CD8-positive, alpha-beta memory T cell (primary cell): ENCODE measurements at places on chromosomes 3 and 15.

- DNase-seq: no peak
- H3K4me1 ChIP-seq: no peaks in the 10 kb centered on the region
- H3K4me3 ChIP-seq: no peak overlapping the region
Observed at GRCh38 chr3:149375501-149376196, 1.8 kb downstream of the TM4SF1 start.

DNA sequence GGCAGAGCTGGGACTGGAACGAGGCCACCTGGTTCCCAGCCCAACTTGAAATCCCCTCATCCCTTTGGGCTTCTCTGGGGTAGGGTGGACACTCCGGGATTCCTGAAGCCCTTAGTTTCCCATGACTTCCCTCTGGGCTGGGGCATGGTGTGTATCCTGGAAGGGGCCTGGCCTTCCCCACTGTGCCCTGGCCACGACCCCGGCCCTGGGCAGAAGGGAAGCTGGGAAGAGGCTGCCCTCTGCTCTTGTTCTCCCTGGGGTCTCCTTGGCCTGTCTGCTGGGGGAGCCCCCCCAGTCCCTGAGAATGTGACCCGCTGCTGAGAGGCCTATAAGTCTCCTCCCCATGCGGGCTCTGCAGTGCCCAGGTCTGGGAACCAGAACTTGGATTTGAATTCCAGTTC lies 104.9 kb downstream of the LINGO1 start:
- no peak overlapping the region for H3K4me3 ChIP-seq
- H3K27me3 ChIP-seq: no peaks in the 10 kb centered on the region
- DNase-seq: no peak
- H3K4me1 ChIP-seq: no peaks in the 10 kb centered on the region
- no peaks in the 10 kb centered on the region for H3K36me3 ChIP-seq

DNA sequence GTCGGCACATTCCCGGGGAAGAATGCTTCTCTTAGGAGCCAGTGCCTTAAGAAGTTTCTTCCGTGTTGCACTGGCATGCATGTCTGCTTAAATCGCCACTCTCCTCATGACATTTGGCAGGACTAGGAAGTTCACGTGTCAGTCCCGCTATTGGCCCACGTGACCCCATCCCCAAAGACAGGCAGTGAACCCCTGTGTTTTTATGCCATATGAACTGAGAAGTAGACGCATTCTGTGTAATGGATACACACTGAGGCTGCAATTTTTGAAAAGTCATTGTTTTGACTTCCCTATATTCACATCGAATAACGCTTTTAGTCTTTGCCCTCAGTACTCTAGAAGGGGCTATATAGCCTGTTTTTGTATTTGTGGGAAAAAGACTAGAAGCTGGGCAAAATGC lies 125.6 kb upstream of the TBL1XR1 start:
- no peak overlapping the region for H3K4me3 ChIP-seq
- no peaks in the 10 kb centered on the region for H3K27me3 ChIP-seq
- H3K36me3 ChIP-seq: no peaks in the 10 kb centered on the region
- DNase-seq: no peak
- no peak overlapping the region for H3K27ac ChIP-seq

- DNase-seq: no peak
- no peaks in the 10 kb centered on the region for H3K4me1 ChIP-seq
- no peak overlapping the region for H3K4me3 ChIP-seq
- H3K36me3 ChIP-seq: no peaks in the 10 kb centered on the region
- H3K27me3 ChIP-seq: no peaks in the 10 kb centered on the region
- no peak overlapping the region for H3K27ac ChIP-seq
Observed at GRCh38 chr3:195182470-195182795, 88.5 kb downstream of the XXYLT1 start.

DNA sequence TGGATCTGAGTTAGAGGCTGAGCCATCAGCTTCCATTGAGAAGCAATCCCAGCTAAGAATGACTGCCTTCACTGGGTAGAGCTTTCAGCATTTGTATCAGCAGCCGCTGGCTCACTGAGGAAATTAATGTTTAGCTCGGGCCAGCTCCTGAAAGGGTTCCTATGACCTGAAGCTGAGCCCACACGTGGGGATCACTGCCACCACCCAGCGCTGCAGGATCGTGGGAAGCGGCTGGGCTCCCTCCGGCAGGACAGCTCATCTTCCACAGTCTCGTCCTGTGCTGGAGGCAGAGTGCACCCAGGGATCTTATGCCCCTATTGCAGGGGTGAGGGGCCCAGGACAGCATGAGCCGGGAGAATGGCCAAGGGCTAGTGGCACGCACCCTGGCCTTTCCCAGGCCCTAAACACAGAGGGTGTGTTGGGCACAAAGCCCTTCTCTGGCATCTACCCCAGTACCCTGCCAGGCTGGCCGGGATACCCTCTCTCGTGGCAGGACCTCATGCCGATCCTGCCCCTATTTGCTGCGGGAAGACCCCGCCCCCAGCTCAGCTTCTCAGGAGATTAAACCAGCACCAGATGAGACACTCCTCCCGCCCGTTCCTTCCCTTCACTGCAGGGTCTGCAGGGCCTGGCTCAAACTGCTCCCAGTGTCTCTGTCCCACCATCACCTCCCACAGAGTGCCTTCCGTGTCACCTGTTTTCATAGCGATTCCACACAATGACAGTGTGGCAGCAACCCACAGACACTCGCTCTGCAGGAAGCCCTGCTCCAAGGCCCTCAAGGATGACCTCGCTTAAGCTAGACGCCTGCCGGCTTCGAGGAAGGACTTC lies 28.5 kb downstream of the KLHL25 start:
- H3K36me3 ChIP-seq: no peaks in the 10 kb centered on the region
- DNase-seq: no peak
- no peak overlapping the region for H3K27ac ChIP-seq
- H3K4me3 ChIP-seq: no peak overlapping the region
- H3K4me1 ChIP-seq: no peaks in the 10 kb centered on the region

- H3K27ac ChIP-seq: no peak overlapping the region
- no peaks in the 10 kb centered on the region for H3K4me1 ChIP-seq
- no peak for DNase-seq
- peaks cover 5% of the 10 kb centered on the region for H3K36me3 ChIP-seq
- no peaks in the 10 kb centered on the region for H3K27me3 ChIP-seq
Observed at GRCh38 chr3:67617518-67617917, 36.9 kb downstream of the SUCLG2 start.

GRCh38 chr3:25863416-25863959 lies 73.6 kb downstream of the OXSM start:
- H3K27ac ChIP-seq: no peak overlapping the region
- DNase-seq: no peak
- no peaks in the 10 kb centered on the region for H3K27me3 ChIP-seq
- H3K4me3 ChIP-seq: no peak overlapping the region
- no peaks in the 10 kb centered on the region for H3K4me1 ChIP-seq

DNA sequence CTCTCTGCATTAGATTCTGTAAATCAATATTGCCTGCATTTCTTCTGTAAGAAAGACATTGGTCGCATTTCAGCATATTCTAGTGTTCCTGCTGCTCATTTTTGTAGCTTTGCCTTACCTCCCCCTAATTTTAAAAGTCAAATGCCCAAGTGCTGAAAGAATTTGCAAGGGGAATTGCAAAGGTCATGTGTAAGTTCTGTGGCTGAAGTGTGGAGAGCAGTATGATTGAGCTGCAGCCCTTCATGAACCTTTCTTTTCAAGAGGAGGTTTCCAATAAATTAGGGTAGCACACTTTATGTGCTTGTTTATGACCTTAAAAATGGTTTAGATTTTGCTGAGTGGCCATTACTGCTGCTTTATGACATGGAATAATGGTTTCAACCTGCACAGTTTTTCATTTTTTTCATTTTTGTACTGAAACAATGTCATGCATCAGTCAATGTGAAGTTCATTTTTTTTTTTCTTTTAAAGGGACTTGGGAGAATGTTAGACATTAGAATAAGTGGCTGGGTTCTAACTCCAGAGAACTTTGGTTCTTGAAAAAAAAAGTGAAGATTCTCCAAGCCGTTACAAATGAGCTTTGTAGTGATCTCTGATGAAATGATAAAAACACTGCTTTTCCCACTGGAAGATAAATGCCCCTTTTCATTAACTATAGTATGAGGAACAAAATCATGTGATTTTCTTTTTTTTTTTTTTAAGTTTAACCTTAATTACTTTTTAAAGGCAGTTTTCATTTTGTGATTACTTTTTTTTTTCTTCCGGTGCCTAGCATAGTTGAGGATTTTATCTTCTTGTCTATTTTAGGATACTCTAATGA lies 99.6 kb downstream of the MITF start:
- H3K27me3 ChIP-seq: no peaks in the 10 kb centered on the region
- no peak overlapping the region for H3K27ac ChIP-seq
- H3K36me3 ChIP-seq: no peaks in the 10 kb centered on the region
- H3K4me1 ChIP-seq: no peaks in the 10 kb centered on the region
- DNase-seq: no peak

DNA sequence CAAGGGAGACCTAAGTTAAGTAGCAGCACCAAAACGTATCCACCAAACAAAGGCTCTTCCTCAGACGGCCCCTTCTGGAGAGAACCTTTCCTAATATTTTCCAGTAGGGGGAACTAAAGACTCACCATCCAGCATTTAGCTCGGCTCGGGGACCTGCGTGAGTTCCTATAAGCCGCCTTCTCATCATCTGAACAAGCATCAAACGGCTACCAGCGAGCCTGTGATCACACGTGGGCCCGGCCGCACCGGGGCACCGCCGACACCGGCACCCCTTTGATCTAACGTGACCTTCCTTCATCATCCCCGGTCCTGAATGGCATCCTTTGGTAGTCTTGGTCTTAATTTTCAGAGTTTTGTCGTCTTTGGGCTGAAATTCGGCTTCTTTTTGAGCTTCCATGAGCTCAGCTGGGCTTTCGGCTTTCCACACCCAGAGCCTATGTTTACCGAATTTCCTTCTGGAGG lies 1.4 kb upstream of the ROBO2 start:
- DNase-seq: no peak
- no peak overlapping the region for H3K27ac ChIP-seq
- no peaks in the 10 kb centered on the region for H3K27me3 ChIP-seq

- no peak overlapping the region for H3K27ac ChIP-seq
- no peak overlapping the region for H3K4me3 ChIP-seq
- no peaks in the 10 kb centered on the region for H3K27me3 ChIP-seq
- H3K36me3 ChIP-seq: no peaks in the 10 kb centered on the region
Observed at GRCh38 chr3:36558961-36559360, 178.7 kb downstream of the STAC start.

GRCh38 chr15:79078003-79078402 lies 12.6 kb downstream of the RASGRF1 start:
- H3K27ac ChIP-seq: no peak overlapping the region
- no peaks in the 10 kb centered on the region for H3K36me3 ChIP-seq
- DNase-seq: no peak
- no peaks in the 10 kb centered on the region for H3K27me3 ChIP-seq
- H3K4me3 ChIP-seq: no peak overlapping the region
- H3K4me1 ChIP-seq: no peaks in the 10 kb centered on the region

- H3K27ac ChIP-seq: no peak overlapping the region
- DNase-seq: no peak
- no peak overlapping the region for H3K4me3 ChIP-seq
- no peaks in the 10 kb centered on the region for H3K36me3 ChIP-seq
Observed at GRCh38 chr15:97993310-97993738, 32.8 kb downstream of the ARRDC4 start.

DNA sequence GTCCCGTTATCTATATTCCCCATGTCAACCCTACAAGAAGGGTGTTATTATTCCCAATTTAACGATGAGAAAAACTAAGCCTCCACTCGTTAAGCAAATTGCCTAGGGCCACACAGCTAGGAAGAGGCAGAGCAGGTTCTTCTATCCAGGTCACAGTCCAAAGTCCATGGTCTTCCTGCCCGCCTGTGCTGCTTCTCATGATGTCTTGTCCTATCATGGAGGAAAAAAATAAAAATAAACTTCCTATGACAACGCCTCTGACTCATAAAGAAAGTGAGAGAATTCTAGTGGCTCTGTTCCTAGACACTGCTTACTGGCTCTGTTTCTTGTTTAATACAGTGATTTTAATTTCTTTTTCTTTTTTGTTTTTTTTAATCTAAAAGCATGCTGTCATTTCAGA lies 9.7 kb downstream of the COL8A1 start:
- H3K27me3 ChIP-seq: no peaks in the 10 kb centered on the region
- H3K4me1 ChIP-seq: no peaks in the 10 kb centered on the region
- no peak overlapping the region for H3K4me3 ChIP-seq
- H3K27ac ChIP-seq: no peak overlapping the region
- DNase-seq: no peak

DNA sequence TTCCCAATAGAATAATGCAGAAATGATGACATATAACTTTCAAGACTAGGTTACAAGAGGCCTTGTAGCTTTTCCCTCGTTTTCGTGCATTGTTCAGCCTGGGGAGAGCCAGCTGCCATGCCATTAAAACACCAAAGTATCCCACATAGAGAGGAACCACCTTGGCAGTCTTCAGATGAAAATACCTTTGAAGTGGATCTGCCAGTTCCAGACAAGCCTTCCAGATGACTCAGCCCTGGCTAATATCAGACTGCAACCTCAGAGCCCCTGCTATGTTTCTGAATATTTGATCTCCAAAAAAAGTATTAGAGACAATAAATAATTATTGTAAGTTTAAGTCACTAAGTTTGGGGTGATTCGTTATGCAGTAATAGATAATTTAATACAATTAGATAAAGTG lies 294.3 kb upstream of the GBE1 start:
- H3K36me3 ChIP-seq: no peaks in the 10 kb centered on the region
- no peak for DNase-seq
- no peaks in the 10 kb centered on the region for H3K27me3 ChIP-seq

DNA sequence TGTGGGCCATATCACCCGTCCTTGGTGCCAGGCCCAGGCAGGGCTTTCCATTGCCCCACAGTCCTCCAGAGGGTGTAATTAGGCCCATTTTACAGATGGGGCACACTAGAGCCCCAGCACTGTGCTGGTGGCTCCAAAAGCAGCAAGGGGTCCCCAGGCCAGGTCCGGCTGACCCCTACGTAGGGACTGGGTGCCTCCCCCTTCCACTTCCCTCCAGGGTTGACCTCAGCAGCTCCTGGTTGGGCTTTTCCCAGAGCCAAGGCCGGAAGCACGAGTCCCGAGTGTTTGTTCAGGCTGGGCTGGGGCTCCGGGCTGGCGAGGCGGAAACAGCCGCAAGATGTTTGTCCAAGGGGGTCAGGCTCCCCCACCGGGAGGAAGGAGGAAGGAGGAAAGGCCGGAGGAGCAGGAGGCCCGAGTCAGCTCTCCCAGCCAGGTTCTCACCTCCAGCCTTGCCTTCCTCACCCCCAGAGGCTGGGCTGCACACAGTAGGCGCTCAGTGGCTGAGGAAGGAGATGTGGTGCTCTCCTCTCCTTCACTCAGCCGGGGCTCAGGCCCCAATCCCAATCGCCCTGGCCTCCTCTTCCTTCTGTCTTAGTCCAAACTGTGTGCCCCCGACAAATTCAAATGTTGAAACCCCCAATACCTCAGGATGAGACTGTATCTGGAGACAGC lies 17.1 kb upstream of the PLXND1 start:
- H3K4me3 ChIP-seq: no peak overlapping the region
- H3K36me3 ChIP-seq: no peaks in the 10 kb centered on the region
- DNase-seq: no peak
- no peaks in the 10 kb centered on the region for H3K27me3 ChIP-seq
- no peak overlapping the region for H3K27ac ChIP-seq
- peaks cover 15% of the 10 kb centered on the region for H3K4me1 ChIP-seq

GRCh38 chr3:14520967-14521366 lies 19.2 kb downstream of the GRIP2 start:
- H3K4me1 ChIP-seq: no peaks in the 10 kb centered on the region
- H3K27ac ChIP-seq: no peak overlapping the region
- no peak overlapping the region for H3K4me3 ChIP-seq

- H3K27ac ChIP-seq: peak overlapping the region; percentile 36
- no peaks in the 10 kb centered on the region for H3K36me3 ChIP-seq
- DNase-seq: no peak
- H3K4me1 ChIP-seq: no peaks in the 10 kb centered on the region
Observed at GRCh38 chr3:5441401-5441800, 253.9 kb downstream of the EDEM1 start.

GRCh38 chr15:56176996-56177395 lies 66.7 kb downstream of the RFX7 start:
- H3K27me3 ChIP-seq: no peaks in the 10 kb centered on the region
- peaks cover 8% of the 10 kb centered on the region for H3K36me3 ChIP-seq
- H3K4me3 ChIP-seq: no peak overlapping the region
- H3K27ac ChIP-seq: no peak overlapping the region
